ENCODE measurements at places on chromosomes 16 and 17. TPM values are rescaled to one million over a fixed set of nuclear protein-coding genes. Genes with fewer than 3 reads are reported as not detected.

- no peak for DNase-seq
Measured at GRCh38 chr17:48016112-48016511, 21.5 kb downstream of the COPZ2 start.

DNA sequence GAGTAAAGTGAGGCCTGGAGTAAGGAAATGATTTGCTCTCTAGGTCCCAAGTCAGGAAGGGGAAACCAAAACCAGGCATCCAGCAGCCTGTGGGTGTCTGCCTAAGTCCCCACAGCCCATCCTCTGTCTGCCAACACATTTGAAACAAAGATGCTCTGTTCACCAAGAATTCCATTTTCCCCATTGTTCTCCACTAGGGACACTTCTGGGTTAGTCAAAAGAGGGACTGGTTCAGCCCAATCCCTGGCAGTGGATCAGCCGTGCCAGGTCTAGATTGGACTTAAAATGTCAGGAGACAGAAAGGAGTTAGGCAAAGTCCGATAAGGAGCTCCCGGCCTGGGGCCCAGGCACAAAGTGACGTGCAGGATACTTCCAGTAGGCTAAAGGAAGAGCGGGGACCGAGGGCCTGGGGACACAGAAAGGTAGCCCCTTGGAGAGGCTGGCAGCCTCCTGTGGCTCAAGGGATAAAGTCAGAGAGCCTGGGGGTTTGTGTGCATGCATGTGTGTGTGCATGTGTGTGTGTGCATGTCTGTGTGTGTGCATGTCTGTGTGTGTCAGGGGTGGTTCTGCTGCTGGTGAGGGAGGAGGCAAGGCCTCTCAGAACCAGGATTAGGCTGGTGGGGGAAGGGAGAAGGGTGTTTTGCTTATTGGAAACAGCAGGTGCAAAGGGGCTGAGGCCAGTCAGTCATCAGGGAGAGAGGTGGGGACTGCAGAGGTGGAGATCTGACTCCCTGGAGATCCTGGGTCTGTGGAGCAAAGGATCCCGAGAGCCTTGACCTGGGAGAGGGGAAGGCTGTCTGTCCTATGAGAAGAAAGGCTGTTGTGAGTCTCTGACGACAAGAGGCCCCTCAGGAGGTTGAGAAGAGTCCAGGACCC lies 41.7 kb upstream of the IL34 start:
- no peak for DNase-seq

- DNase-seq, result no peak
Measured at GRCh38 chr17:27268394-27269085, 25.4 kb upstream of the WSB1 start.

- DNase-seq, result no peak
Measured at GRCh38 chr17:30554839-30555751, 77.9 kb downstream of the GOSR1 start.

GRCh38 chr17:80679816-80680215 lies 135.2 kb downstream of the RPTOR start:
- DNase-seq, result no peak

DNA sequence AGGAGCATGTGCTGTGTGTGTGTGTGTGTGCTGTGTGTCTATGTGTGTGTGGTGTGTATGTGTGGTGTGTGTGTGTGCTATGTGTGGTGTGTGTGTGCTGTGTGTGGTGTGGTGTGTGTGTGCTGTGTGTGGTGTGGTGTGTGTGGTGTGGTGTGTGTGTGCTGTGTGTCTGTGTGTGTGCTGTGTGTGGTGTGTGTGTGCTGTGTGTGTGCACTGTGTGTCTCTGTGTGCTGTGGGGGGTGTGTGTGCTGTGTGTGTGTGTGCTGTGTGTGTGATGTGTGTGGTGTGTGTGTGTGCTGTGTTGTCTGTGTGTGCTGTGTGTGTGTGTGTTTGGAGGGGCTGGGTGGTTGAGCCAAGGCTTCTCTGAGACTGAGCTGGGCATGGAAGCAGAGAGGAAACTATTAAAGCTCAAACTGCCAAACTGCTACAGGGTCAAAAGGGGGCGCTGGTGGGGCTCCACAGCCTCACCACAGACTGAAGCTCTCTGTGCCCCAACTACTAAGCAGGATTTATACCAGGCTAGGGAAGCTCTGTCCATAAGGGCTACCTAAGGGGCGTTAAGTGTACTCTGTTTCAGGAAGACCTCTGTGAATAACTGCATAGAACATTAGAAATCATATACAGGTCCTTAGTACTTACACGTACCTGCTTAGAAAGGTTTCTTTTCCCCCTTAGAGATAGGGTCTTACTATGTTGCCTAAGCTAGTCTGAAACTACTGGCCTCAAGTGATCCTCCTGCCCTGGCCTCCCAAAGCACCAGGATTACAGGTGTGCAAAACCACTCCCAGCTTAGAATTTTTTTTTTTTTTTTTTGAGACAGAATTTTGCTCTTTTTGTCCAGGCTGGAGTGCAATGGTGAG lies 27.8 kb upstream of the GHDC start:
- no peak for DNase-seq

DNA sequence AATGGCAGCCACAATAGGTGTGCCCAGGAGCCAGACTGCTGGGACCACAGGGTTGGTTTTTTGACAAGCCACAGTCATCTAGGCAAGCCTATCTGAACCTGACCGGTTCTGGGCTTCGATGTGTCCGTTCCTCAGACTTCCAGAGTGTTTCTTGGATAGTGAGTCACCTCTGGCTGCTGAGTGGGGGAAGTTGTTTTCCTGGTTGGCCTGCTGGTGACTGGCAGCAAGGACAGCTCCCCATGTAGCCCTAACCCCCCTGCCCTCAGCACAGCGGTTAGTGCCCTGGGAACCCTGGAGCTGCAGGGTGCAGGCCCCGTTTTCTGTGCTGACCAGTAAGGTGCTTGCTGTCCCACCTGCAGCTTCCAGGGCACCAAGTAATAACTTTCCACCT lies 65.5 kb downstream of the PLD6 start:
- no peak for DNase-seq

DNA sequence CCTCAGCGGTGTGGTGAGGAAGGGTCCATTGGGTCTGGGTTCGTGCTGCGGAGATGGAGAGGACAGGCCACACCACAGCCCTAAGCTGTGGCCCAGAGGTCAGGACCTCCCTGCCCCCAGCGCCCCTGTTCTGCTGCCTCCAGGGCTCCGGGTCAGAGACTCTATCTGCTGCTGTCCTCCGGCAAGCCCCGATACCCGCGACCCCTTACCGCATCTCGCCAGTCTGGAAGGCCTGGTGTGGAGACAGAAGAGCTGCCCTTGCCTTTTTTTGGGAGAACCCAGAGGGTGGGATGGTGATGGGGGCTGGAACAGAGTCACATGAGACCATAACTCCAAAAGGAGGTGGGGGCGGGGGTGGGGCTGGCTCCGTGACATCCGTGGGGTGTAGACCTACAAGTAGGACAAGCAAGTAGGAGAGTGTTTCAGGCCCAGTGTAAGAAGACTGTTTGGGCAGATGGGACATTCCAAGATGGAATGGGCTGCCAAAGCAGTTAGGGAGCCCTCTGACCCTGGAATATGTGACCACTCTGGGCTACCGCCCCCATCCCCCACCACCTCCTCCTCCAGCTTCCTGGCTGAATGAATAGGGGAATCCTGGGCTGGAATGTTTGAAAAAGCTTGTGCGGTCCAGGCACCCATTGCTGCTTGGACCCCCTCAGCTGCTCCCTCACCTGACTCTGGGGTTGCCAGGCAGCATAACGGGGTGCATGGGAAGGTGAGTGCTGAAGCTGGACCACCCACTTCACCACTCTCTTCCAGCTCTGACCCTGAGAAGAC lies 1.4 kb downstream of the XYLT2 start:
- DNase-seq, result no peak

DNA sequence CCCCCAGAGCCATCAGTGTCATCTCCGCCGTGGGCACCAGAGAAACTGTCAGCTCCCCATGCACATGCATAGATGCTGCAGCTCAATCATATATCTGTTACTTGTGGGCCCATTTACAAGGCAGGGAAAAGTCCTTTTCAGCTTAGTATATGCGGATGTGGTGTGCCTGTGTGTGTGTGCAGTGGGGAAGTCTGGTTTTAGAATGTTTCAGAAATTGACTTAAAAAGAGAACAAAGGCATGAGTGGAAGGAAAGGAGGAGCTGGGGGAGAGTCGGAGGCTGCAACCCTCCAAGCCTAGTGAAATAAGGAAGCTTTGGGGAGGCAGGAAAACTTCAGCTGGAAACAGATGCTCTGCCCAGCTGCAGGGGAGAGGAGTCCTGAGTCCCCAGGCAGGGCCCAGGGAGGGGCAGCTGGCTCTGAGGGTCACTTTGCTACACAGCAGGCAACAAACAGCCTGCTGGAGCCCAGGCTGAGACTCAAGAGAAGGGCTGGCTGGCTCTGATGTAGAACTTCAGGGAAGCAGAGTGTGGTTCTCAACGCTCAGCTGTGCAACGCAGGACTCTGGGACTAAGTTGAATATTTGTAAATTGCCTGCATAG lies 11.1 kb upstream of the CD300LD start:
- DNase-seq, result no peak

GRCh38 chr17:77635176-77635575 lies 323.3 kb upstream of the TNRC6C start:
- DNase-seq, result no peak

- DNase-seq, result no peak
Measured at GRCh38 chr17:77006971-77007649, 133.7 kb upstream of the SEC14L1 start.

DNA sequence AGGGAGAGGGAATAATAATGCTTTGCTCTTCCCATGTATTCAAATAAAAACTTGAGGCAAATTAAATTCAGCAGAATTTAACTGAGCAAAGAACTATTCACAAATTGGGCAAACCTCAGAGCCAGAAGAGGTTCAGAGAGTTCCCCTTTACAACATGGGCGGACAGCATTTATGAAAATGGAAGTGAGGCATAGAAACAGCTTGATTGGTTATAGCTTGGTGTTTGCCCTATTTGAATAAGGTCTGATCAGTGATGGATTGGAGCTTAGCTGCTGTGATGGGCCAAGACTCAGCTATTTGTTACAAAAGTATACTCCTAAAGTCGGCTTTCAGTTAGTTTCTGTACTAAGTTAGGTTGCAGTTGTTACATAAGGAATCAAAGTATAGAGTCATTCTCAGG lies 63.0 kb downstream of the TMEM100 start:
- no peak for DNase-seq

DNA sequence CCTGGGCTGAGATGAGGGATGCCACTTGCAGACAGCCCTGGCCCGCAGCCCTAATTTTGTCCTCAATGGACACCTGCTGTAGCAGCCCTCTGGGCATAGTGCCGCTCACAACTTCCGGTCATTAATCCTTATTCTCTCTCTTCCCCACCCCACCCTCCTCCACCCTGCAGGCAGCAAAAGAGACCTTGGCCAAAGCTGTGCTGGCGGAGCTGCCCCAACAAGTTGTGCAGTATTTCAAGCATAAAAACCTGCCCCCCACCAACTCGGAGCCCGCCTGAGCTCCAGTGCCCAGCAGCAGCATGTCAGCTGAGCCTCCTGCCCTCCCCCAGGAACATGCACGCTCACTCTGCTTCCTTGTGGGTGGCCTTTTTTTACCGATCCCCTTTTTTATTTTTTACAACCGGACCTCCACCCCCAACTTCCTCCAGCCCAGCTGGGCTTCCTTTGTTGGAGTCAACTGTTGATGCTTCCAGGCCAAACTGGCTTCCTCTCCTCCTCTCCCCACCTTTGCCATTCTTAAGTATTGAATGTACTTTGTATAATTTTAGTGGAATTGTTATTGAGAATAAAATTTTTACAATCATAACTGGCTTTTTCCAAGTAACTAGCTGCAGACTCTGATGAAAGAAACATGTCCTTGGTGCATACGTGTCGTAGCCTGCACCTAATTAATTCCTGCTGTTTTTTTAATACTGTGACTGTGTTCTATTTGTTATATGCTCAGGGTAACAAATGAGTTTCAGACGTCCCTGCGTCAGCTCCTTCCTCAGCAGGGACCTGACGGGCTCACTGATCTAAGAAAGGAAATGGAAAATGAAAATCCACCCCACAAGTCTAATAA lies 38.2 kb downstream of the PSME3IP1 start:
- no peak for DNase-seq

DNA sequence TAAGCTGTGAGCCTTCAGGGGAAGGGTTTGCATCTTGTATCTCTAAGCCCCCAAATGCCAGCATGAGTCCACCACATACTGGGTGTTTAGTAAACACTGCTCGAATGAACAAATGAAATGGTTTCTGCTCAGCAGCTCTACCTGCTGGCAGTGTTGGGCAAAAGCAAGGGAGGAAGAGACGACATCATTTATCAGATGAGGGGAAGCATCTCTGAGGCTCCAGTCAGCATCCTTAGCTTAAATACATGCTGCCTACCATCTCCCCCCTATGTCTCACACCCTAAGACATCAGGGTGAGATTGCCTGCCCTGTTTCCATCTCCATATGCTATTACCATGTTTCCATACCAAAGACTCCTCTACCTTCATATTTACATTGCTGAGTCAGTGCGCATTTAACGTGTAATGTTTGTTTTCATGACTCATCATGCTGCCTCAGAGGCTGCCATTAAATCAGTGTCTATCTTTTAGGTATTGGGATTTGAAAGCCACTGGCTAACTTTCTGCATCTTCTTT lies 379.8 kb downstream of the UTP18 start:
- DNase-seq, result no peak

DNA sequence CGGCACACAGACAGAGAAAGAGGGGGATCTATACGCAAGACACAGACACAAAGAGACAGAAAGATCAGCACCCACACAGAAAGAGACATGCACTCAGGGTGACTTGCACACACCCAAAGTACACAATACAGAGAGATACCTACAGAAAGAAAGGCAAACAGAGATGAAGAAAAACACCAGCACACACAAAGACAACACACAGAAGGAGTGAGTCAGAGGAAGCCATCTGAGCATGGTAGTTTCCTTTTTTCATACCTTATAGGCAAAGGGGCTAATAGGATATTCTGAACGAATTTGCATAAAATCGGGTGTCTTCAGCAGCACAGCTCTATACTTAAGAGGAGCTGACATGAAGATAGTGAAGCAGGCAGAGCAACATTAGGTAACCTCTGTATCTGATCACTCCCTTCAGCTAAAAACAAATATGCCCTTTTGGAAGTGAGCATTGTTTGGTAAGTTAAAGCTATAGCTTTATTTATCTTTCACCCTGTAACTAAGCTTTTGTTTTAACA lies 198.6 kb downstream of the AATF start:
- no peak for DNase-seq

GRCh38 chr16:47584464-47585225 lies 123.5 kb downstream of the PHKB start:
- no peak for DNase-seq

Gene SPATA32
- not detected for polyA plus RNA-seq

Gene SLC13A2
- 7.4 TPM for polyA plus RNA-seq

Gene MYH8
- polyA plus RNA-seq, result 0.67 TPM

Gene KLHL11
- polyA plus RNA-seq, result 10.5 TPM

Gene C16orf96
- 0.18 TPM for polyA plus RNA-seq

Gene ARL5C
- polyA plus RNA-seq, result not detected

Gene SHISA9
- polyA plus RNA-seq, result 3.5 TPM

Gene GFOD2
- polyA plus RNA-seq, result 22.0 TPM

Gene ANKFY1
- 43.7 TPM for polyA plus RNA-seq

All from right renal cortex interstitium (tissue), 3 donors.